ENCODE measurements at places on chromosomes 7 and 10. TPM values are rescaled to one million over a fixed set of nuclear protein-coding genes. Genes with fewer than 3 reads are reported as not detected.

- no peak for DNase-seq
Measured at GRCh38 chr7:134300988-134301387, 15.7 kb downstream of the SLC35B4 start.

PIP gene
- not detected for total RNA-seq

- no peak for DNase-seq
Measured at GRCh38 chr10:34522546-34522945, 292.6 kb downstream of the PARD3 start.

VPS37D gene
- total RNA-seq = not detected

- DNase-seq = no peak
Measured at GRCh38 chr7:64755865-64756264, 38.4 kb upstream of the ZNF138 start.

PRF1 gene
- 16.5 TPM for total RNA-seq

FAM25G gene
- total RNA-seq = not detected

DNA sequence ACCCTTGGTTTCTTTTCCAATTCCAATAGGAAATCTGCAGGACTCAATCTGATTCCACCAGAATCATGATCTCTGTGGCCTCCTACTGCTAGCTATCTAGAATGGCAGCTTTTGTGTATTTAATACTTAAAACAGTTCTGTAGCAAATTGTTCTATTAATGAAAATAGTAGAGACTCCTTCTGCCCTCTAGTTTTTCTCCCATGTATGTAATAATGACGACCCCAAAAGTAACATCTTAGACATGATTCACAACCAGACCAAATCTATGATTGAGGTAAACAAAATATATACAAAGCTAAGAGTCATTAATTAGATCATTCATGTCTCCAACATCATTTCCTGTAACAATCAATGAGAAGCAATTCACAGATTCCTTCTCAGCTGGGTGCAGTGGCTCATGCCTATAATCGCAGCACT is 259.1 kb upstream of the MKLN1 start:
- no peak for DNase-seq

GRCh38 chr10:110772454-110773025 is 99.2 kb upstream of the PDCD4 start:
- DNase-seq = no peak

CLCN1 gene
- not detected for total RNA-seq

DNA sequence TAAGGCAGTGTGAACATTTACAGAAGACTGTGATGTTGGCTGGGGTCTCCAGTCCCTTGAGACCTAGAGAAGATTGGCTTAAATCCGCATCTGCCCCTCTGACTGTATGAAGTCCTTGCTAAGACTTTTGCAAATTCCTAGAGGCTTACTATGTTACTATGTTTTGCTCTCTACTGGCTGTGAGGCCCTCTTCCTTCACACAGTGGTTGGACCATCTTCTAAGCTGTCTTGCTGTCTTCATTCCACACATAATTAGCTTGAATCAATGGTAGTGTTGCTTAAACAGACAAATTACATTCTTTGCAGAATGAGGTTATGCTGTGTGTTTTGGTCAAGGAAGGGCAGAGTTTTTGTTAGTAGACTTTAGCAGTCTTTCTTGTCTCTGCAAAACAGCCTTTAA is 658.0 kb downstream of the TYW1 start:
- DNase-seq = no peak

- DNase-seq = no peak
Measured at GRCh38 chr10:29608476-29609301, 26.1 kb downstream of the SVIL start.

DNA sequence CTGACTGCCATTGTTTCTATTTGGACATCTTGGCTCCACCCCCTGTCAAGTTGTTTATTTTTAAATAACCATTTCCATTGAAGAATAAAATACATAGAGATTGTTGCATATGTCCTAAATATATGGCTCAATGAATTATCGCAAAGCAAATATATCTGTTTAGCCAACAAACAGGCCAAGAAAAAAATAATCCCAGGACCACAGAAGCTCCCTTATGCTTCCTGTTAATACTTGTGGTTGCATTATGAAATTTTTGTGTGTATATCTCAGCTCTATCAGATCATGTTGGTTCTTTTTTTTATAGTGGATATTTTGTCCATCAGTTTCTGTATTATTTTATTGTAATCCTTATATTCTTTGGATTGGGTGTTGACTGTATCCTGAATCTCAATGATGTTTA is 53.4 kb upstream of the CYP2C8 start:
- DNase-seq = no peak

STEAP1 gene
- total RNA-seq = not detected

DNA sequence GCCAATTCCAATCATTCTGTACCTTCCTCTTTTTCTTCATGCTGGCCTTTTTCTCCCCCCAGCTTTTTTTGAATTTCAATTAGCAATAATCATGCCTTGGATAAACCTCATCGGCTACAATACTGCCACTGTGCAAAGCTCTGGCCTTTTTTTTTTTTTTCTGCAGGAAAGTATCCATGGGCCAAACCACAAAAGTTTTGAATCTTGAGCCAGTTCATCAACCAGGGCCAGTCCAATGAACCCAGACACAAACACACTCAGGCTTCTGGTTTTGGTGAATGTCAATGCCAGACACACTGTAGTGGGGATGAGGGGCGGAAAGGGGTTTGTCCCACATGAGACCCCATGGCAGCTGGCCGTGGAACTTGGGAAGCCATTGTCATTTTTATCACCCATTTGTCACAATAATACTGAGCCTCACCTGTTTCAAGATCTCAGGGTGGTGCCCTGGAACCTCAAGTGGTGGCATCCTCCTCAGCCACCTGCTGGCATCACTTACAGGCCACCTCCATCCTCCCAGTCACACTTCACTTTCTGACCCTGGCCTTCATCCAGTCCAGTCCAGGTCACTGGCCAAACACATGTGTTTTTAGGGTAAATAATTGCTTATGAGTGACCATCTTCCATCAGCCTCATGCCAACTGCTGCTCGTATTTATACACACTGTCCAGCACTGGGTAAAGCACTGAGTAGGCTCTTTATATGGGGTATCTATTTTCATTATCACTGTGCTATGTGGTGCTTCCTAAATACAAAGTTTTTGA is 40.8 kb upstream of the TSPAN33 start:
- no peak for DNase-seq

GRCh38 chr10:94375374-94375773 is 12.6 kb upstream of the NOC3L start:
- no peak for DNase-seq

DNA sequence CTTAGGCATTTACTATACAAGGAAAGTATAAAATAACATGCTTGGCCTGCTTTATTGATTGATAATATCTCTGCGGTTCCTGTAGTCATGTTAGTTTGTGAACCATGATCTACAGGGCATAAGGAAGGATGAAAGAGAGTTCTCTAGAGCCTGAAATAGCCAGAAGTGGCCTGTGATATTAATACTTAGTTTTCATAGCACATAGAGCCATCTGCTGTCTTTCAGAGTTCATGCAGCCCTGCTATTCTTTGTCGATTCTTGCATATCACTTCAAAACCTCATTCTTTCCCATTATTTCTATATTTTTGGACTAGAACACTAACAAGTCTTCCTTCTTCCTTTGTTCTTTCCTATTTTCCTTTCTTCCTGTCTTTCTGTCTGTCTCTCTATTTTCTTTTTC is 26.4 kb upstream of the PRKG1 start:
- DNase-seq = no peak

DNA sequence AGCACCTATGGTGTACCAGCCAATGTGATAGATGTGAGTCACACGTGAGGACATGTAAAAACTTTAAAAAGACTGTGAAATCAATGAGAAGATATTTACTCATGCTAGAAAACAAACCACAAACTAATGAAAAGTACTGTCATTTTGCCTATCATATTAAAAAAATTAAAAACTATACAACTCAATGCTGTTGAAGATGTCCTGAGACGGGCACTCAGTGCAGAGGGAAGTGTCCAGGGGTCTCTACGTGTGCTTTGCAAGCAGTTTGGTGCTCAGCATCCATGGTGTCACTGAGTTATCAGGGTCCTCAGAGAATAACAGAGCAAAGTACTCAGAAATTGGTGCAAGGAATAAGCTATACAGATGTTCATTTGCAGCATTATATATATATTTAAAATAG is 162.3 kb downstream of the HECW1 start:
- DNase-seq = no peak

GRCh38 chr10:129531969-129532660 is 65.1 kb downstream of the MGMT start:
- no peak for DNase-seq

GRCh38 chr7:120723465-120724385 is 134.2 kb downstream of the TSPAN12 start:
- no peak for DNase-seq

DNA sequence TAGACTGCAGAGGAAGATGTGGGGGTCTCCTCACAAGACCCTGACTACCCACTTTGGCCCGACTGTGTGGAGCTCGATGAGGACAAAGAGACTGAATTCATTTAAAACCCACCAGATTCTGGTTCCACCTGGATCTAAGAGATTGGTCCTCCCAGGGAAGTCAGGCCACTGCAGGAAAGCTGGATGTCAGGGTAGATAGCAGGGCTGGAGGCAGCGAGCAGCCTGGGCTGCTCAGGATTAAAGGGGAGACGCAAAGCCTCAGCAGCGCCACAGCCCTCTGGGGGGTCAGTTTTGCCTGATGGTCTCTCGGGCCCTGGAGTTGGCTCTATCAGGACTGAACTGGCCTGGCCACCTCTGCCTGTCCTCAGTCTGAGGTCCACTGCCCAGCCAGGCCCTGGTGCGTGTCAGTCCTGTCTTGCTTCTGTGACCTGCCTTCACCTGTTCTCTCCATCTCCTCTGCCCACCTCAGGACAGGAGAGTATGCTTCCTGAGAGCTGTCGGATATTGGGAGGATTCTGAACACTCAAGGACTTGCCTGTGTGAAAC is 12.2 kb upstream of the KLRG2 start:
- no peak for DNase-seq

DOCK4 gene
- 0.57 TPM for total RNA-seq

DNA sequence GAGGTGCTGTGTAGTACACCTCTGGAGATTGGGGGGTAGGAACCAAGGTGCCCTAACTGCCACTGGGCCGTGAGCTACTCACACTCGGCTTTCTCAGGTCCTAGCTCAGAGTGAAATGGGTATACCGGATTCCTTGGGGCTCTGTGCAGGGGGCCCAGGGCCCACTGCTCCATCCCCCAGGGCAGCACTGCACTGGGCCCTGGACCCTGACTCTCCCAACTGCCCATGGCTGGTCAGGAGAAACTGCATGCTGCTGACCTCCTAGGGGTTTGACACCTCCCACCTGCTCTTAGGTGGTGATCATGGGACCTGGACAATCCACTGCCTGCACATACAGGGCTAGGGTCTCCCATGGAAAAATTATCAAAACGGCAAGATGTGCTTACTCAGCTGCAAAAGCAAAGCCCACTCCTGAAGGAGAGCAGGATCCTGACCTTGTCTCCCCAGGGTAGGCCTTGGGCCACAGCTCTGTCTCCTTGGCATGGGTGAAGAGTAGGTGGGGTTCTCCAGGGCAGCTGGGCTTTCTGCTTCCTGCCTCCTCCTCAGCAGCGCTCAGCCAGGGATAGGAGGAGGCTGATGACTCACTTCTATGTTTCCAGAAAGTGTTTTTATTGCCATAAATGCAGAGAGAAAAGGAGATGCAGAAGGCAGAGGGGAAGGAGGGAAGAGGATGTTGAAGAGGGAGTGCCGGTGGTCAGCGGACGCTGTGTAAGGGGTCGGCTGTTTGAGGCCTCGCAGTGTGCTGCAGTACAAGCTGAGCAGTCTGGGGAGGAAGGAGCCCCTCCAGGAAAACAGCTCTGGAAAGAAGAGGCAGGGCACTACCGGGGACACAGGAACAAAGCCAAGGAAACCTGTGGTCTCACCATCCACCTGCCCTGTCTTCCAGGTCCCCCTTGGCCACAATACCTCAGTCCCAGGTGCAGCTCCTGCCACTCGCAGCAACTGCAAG is 107.8 kb downstream of the ARHGAP22 start:
- no peak for DNase-seq

GRCh38 chr7:116316838-116317628 is 106.7 kb downstream of the TES start:
- DNase-seq = no peak

DNA sequence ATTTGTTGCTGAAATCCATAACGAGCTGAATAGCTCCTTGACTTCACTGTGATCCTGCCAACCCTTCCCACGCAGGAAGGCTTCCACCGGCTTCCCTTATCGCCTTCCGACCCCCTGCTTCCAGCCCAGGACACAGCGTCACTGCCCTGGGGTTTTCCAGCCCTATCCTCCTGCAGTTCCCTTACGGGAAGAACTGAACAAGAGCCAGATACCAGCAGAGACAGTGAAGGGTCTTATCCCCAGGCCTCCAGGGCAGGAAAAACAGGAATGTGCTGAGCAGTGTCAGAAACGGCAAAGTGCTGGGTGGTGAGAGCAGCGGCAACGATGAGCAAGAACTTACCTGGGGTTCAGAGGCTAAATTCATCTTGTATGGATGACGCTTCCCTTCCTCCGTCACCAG is 22.4 kb downstream of the PDLIM1 start:
- DNase-seq = no peak

- no peak for DNase-seq
Measured at GRCh38 chr10:46558392-46559185, 2.1 kb upstream of the GPRIN2 start.

DNA sequence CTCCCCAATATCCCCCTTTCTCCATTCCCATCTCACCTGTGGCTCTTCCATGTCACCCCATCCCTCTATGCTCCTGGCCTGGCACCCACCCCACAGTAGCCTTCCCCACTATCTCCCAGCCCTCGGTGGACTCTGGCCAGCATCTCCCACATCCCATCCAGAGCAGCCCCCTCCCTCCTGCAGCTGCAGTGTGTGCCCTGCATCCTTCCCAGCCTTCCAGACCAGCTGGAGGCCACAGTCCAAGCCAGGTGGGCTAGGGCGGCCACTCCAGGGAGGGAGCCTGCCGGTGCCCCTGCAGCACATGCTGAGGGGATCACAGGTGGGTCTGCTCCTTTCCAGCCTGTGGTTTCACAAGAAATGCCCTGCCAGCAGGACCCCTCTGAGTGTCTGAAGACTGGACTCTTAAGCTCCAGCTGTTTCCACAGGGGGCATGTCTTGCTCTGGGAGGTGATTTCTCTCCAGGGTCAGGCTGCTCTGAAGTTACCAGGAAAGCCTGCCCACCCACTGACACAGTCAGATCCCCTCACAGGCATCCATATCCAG is 90.9 kb upstream of the PPIF start:
- DNase-seq = no peak

RAB19 gene
- total RNA-seq = 2.1 TPM

GRCh38 chr10:27330074-27330473 is 89.5 kb upstream of the ACBD5 start:
- no peak for DNase-seq

DNA sequence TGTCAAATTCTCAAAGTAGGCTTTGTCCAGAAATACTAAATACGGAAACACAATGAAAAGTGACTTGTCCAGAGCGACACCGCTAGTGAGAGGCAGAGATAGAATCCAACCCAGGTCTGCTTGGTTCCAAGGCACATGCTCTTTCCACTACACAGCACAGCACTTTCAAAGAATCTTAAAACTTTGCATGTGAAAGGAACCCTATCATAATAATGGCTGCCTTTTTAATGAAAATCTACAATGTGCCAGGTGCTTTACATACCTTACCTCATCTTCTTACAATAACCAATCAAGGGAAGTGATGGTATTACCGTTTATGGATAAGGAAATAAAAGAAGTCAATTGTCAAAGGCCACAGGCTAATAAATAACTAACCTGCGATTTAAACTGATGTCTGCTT is 2.6 kb downstream of the CHCHD3 start:
- no peak for DNase-seq

SPAG6 gene
- not detected for total RNA-seq
